ENCODE measurements at places on chromosomes 16 and 17. TPM values are rescaled to one million over a fixed set of nuclear protein-coding genes. Genes with fewer than 3 reads are reported as not detected.

DNA sequence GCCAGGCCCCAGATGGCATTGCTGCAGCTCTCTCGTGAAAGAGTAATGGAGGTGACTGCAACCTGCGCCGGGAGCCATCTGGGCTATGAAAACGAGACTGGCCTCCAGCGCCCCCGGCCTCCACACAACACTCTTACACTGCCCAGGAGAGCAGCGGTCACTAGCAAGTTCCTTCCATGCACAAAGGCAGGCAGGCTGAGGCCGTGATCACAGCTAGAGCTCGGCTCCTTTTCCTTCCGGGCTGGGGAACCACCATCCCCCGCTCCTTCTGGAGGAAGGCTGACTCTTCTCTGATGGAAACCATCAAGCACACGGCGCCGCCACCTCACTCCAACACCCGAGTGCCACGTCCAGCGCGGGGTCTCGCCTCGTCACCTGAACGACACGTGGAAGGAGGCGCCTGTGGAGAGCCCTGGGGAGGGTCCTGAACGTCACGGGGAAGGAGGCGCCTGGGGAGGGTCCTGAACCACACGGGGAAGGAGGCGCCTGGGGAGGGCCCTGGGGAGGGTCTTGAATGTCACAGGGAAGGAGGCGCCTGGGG, 61.9 kb downstream of the KLHDC4 start:
- no peak for DNase-seq

GRCh38 chr17:57099165-57099564, 14.1 kb downstream of the AKAP1 start:
- DNase-seq = peak; percentile 46

DNA sequence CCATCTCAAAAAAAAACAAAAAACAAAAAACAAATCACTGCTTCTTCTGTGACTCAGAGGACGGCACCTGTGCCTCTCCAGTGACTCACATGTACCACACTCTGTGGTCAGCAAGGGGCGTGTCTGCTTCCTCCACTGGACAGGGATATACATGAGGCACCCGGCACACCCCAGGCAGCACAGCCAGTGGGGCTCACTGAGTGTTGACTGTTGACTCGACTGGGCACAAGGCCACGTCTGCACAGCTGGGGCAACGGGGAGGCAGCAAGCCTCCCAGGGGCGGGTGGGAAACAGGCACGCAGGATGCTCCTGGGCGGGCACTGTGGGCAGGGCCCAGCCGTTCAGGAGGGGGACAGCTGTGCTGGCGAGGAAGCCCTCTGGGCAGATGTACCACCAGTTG, 64.1 kb downstream of the TIMM22 start:
- no peak for DNase-seq

The ETV4 gene
- 16.4 TPM for polyA plus RNA-seq

DNA sequence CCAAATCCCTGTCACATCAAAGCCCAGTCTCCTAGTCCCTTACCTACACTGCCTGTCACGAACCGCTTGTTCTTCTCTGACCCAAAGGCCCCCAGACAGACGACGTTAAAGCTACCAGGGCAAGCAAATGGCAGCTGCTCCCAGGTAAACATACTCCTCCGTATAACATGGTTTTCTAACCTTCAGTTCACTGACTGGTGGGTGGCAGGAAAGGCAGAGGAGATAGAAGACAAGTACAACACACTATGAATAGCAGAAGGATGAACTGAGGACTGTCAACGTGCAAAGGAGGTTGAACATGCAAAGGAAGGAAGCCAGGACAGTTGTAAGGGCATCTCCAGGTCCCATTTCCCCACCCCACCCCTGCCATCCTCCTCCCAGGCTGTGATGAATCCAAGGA, 449.8 kb downstream of the SHISA9 start:
- DNase-seq = no peak

The TBC1D26 gene
- polyA plus RNA-seq = not detected
